ENCODE measurements at places on chromosomes 1 and 21.

GRCh38 chr1:248850536-248851251 lies 8.2 kb downstream of the ZNF692 start:
- DNase-seq: no peak

GRCh38 chr1:160801836-160802580 lies 6.0 kb downstream of the LY9 start:
- no peak for DNase-seq

- no peak for DNase-seq
Measured at GRCh38 chr1:212718499-212718898, 18.9 kb upstream of the BATF3 start.

- no peak for DNase-seq
Measured at GRCh38 chr1:30524840-30525617, 198.4 kb downstream of the MATN1 start.

GRCh38 chr1:152218762-152219436 lies 5.1 kb downstream of the HRNR start:
- DNase-seq: no peak

- no peak for DNase-seq
Measured at GRCh38 chr1:161733526-161733925, 12.2 kb downstream of the FCRLB start.

DNA sequence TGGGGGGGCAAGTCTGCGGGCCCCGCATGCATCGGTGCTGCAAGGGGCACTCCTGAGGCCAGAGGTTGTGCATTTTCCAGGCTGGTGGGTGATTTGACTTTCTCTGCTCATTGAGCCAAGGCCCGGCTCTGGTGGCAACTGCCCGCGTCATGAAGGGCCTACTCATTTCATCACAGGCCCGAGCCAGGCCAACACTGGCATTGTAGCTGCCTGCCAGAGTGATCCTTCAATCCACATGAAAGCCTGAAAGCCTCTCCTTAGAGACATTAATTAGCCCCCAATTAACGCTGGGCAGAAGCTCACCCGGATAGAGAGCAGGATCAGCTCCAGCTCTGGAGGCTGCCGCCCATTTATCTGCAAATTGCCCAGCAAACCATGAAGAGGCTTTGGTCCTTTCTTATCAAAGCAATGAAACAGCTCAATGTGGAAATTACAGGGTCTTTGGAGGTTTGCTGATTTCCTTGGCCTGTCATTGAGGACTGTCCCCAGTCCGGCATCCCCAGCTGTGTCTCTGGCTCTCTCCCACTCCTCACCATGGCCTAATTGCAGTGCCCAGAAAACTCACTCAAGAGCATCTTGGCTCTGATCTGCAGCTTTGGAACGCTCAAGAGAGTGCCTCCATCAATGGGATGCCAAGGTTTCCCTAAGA lies 50.4 kb upstream of the STUM start:
- DNase-seq: no peak

GRCh38 chr1:241464985-241465384 lies 54.6 kb downstream of the FH start:
- DNase-seq: no peak

- no peak for DNase-seq
Measured at GRCh38 chr1:172380441-172381244, 39.8 kb upstream of the C1orf105 start.
